Right lung (tissue), 10 donors: ENCODE measurements at places on chromosomes 13 and 19. TPM values are rescaled to one million over a fixed set of nuclear protein-coding genes. Genes with fewer than 3 reads are reported as not detected.

DNA sequence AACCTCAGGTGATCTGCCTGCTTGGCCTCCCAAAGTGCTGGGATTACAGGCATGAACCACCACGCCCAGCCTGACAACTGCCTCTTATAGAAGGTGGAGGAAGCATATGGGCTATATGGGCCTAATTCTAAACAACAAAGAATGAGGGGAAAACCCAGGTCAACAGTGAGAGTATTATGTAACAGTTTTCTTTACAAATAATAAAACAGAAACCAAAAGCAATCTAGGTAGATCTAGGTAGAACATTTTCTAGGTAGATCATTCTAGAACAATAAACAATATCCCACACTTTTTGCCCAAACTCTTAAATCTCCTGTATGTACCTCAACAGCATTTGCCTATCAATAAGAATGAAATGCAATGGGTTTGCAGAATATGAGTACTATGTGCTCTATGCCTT is 267.4 kb downstream of the ABCC4 start:
- DNase-seq = no peak

DNA sequence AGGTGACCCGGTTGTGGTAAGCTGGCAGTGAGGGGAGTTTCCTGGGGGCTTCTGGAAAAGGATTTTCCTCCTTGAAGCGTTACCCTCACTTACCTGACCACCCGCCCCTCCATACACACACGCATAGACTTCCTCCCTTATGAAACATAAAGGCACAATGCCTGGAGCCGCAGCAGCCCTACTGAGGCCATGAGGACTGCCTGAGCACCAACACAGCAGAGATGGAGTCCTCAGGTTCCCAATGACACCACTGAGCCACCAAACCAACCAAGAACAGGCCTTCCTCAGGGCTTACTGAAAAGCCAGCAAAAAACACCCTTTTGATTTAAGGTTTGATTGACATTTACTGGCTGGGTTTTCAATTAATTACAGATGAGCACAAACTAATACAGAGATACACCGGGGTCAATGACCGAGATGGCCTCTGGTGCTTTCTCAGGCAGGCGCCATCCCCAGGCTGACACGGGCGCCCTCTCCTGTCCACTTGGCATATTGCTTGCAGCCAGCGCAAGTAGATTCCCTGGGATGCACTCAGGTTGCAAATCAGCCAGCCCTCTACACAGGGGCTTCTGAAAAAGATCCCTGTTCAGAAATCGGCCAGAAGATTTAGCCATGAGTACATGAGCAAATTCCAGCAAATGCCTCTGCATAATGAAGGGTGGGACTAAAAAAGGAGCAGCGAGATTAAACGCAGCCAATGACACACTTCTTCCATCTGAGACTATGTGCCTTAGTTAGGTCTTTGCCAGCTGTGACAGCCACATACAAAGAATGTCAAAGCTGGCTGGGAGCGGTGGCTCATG is 14.8 kb downstream of the OPA3 start:
- DNase-seq = no peak

DNA sequence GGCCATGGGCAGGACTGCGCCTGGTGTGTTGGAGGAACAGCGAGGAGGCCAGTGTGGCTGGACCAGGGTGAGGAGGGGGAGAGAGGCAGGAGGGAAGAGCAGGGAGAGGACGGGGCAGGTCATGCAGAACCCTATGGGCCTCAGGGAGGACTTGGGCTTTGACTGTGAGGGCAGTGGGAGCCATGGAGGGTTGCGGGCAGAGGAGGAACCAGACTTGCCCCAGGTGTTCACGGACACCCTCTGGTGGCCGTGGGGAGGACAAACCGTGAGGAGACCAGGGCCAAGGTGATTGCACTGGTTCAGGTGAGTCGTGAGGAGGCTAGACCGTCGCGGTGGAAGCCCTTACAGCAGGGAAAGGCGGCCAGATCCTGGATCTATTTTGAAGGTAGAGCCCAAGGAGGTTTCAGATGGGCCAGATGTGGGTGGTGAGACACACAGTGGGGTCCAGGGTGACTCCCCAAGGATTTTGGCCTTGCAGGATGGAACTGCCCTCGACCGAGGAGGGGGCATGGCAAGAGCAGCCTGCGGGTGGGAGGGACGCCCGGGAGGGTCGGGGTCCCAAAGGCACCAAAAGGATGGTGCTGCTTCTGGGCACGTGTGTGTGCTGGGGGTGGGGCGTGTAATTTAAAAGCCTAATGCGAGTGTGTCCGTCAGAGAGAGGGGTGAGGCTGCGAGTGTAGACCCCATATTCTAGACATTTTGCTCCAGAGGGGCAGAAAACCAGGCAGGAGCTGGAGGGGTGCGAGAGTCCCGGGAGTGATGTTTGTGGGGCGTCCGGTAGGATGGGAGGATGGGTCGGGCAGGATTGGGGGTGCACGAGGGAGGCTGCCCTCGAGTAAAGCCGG is 2.7 kb upstream of the REXO1 start:
- DNase-seq = no peak

APOC4 gene
- polyA plus RNA-seq = 0.30 TPM
